Naive thymus-derived CD4-positive, alpha-beta T cell (primary cell): ENCODE measurements at places on chromosomes 11 and 22. TPM values are rescaled to one million over a fixed set of nuclear protein-coding genes. Genes with fewer than 3 reads are reported as not detected.

The PLA2G6 gene
- 252 TPM for total RNA-seq

The LUZP2 gene
- not detected in 2 replicates for total RNA-seq

The TPBGL gene
- 0.27 TPM for total RNA-seq

The APOBEC3A gene
- total RNA-seq: 15.7 TPM

The PLCB3 gene
- 10.4 TPM for total RNA-seq

The CRYBB3 gene
- not detected for total RNA-seq
